Progenitor cell of endocrine pancreas (in vitro differentiated cells): ENCODE measurements at places on chromosomes 1 and 21.

- DNase-seq: no peak
- H3K36me3 ChIP-seq: no peaks in the 10 kb centered on the region
- H3K27me3 ChIP-seq: peaks cover 19% of the 10 kb centered on the region
- H3K4me1 ChIP-seq: peaks cover 13% of the 10 kb centered on the region
- H3K27ac ChIP-seq: no peak overlapping the region
- no peak overlapping the region for H3K4me3 ChIP-seq
Observed at GRCh38 chr1:11335417-11336056, 62.5 kb downstream of the UBIAD1 start.

DNA sequence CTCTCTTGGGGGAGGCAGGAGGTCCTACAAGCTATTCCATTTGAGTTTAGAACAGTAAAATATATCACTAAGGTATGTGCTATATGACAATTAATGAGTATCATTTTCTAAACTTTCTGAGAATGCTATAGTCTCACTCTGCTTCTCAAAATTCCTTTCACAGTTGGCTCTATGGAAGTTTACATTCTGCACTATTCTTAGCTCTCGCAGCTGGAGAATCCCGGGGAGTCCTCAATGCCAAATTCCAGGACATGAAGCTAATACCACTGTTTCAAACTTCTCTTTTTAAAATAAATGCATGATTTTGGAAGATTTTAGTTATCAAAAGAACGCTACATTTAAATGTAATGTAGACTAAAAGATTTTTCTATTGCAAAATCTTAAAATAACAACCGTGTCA is 22.4 kb upstream of the PALMD start:
- no peaks in the 10 kb centered on the region for H3K4me1 ChIP-seq
- H3K27me3 ChIP-seq: no peaks in the 10 kb centered on the region
- no peak overlapping the region for H3K27ac ChIP-seq
- DNase-seq: no peak

DNA sequence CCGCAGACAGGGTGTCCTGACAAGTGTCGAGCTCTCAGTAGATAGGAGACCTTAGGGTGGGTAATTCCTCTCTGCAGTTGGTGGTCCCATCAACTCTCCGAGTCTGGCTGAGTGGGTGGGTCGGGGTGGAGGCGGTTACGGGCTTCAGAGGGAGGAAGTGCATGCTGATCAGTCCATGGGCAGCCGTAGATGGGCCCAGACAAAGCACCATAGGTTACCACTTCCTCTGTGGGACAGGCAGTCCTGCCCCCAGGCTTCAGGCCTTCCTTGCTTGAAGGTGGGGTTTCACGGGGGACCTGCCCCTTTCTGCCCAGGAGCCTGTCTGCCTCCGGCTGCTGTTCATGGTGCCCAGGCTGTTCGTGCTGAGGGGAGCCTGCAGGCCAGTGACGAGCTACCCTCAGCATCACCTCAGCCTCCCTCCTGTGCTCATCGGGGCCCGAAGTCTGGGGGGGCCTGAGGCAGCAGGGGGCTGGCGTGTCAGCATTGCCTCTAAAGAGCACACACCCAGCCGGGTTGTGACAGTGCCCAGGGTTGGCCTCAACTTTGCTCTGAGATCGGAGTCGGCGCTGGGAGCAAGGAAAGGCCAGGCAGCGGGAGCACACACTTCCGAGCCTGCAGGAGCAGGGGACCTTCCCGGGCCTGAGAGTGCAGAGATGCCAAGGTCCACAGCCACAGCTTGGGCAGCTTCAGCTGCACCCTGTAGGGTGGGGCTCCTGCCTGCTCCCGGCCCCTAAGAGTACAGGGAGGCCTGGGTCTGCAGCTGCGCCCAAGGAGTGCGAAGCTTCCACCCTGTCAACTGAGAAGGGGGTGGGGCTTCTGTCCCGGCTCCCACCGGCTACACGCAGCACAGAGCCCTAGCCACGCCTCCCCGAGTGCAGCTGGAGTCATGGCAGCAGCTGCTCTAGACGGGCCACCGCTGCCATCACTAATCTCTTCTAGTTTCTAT is 225.4 kb upstream of the NRIP1 start:
- no peaks in the 10 kb centered on the region for H3K27me3 ChIP-seq
- no peaks in the 10 kb centered on the region for H3K36me3 ChIP-seq
- H3K4me3 ChIP-seq: peak overlapping the region; percentile 11
- peaks cover 24% of the 10 kb centered on the region for H3K4me1 ChIP-seq
- DNase-seq: peak; percentile 47

DNA sequence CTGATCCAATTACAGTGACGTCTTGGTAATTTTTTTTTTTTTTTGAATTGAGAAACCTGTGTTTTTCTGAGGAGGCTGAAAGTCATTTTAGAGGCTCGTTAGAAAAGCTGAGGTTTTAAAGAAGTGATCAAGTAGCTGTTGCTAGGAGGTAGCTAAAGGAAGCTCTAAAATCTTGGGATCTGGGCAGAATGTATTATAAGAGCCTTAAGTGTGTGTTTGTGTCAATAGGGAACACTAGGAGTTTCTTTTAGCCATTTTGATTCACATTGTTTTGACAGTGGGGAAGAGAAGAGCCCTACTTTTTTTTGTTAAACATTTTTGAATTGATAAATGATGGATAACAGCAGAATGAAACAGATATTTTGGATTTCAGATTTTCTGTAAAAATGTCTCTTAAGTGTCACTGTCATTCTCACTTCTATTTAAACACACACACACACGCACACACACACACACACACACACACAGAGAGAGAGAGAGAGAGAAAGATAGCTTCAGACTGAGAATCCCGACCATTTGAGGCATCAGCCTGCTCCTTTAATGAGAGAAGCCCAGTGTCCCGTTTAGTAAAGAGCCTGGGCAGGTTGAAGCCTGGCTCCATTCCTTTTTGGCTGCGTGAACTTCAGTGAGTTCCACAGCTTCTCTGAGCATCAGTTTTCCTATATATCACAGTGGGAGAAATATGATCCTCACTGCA is 79.1 kb upstream of the GPR88 start:
- H3K4me1 ChIP-seq: peaks cover 15% of the 10 kb centered on the region
- H3K27ac ChIP-seq: no peak overlapping the region
- no peak for DNase-seq
- no peaks in the 10 kb centered on the region for H3K27me3 ChIP-seq

GRCh38 chr1:161824618-161825017 is 58.5 kb downstream of the ATF6 start:
- no peaks in the 10 kb centered on the region for H3K4me1 ChIP-seq
- no peak overlapping the region for H3K27ac ChIP-seq
- no peaks in the 10 kb centered on the region for H3K27me3 ChIP-seq
- peaks cover 22% of the 10 kb centered on the region for H3K36me3 ChIP-seq
- no peak overlapping the region for H3K4me3 ChIP-seq
- no peak for DNase-seq

- DNase-seq: no peak
- H3K27ac ChIP-seq: no peak overlapping the region
- peaks cover 2% of the 10 kb centered on the region for H3K4me1 ChIP-seq
- no peaks in the 10 kb centered on the region for H3K36me3 ChIP-seq
Observed at GRCh38 chr1:228034954-228035837, 28.4 kb downstream of the WNT3A start.

GRCh38 chr1:22055463-22055862 is 3.0 kb downstream of the CDC42 start:
- peak overlapping the region; percentile 42 for H3K4me3 ChIP-seq
- H3K36me3 ChIP-seq: peaks cover 15% of the 10 kb centered on the region
- DNase-seq: no peak
- H3K4me1 ChIP-seq: peaks cover 19% of the 10 kb centered on the region
- H3K27ac ChIP-seq: peak overlapping the region; percentile 74

DNA sequence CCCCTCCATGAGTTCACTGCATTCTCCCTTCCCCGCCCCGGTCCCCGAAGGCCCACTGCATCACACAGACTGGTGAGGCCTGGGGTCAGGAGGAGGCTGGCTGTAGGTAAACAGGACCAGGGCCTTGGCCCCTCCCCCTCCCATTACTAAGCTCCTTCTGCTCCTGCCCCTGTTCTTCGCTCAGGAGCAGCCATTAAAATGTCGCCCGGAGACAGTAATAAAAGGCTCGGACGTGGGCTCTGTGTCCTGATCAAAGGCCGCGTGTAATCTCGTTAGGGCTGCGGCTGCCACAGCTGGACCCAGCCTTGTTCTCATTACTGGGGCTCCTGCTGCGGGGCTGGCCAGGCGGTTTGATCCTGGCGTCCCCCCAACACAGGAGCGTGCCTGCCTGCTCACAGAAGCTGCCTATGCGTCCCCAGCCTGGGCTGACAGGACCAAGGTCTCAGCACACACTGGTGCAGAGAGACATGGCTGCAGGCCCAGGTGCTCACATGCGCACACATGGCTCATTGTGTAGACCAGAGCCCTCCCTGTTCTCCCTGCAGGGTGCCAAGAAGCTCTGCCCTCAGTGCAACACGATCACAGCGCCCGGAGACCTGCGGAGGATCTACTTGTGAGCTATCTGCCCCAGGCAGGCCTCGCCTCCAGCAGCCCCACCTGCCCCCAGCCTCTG is 24.0 kb downstream of the TMEM53 start:
- no peak overlapping the region for H3K27ac ChIP-seq
- H3K4me1 ChIP-seq: peaks cover 6% of the 10 kb centered on the region
- H3K27me3 ChIP-seq: no peaks in the 10 kb centered on the region
- no peak for DNase-seq
- peaks cover 10% of the 10 kb centered on the region for H3K36me3 ChIP-seq

DNA sequence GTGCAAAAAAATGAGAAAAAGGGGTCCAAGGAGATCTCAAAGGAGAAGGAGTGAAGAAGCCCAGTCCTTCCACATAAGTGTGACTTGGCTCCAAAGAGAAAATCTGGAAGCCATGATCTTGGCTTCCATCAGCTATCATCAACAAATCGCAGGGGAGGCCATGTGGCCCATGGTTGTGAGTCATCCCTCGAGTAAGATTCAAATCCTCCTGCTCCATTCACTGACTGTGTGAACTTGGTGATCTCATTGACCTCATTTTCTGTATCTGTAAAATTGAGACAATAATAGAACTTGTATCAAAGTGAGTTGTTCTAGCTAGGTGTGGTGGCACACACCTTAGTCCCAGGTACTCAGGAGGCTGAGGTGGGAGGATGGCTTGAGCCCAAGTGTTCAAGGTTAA is 79.1 kb upstream of the OLIG2 start:
- no peak overlapping the region for H3K4me3 ChIP-seq
- H3K36me3 ChIP-seq: no peaks in the 10 kb centered on the region
- peaks cover 3% of the 10 kb centered on the region for H3K27me3 ChIP-seq
- no peak overlapping the region for H3K27ac ChIP-seq
- DNase-seq: no peak

- no peaks in the 10 kb centered on the region for H3K36me3 ChIP-seq
- H3K27me3 ChIP-seq: no peaks in the 10 kb centered on the region
- H3K27ac ChIP-seq: no peak overlapping the region
Observed at GRCh38 chr1:228152918-228153258, 3.2 kb downstream of the GJC2 start.

DNA sequence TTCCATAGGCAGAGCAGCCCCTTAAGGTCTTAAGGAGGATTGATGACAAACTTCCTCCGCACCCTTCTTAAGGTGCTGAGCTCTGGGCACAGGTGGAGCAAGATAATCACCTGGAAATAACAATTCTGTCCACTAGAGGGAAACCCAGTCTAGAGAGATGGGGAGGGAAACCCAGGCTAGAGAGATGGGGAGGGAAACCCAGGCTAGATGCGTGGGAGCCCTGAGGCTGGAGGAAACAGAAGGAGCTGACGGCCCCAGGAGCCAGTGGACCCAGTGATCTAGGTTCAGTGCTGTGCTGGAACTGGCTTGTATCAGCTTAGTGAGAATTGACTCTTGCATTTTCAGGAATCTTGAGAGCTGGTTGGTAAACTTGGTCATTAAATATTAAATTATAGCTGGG is 17.8 kb upstream of the MYCL start:
- peak; percentile 23 for DNase-seq
- H3K4me3 ChIP-seq: no peak overlapping the region
- H3K27me3 ChIP-seq: peaks cover 25% of the 10 kb centered on the region

- H3K27me3 ChIP-seq: peaks cover 19% of the 10 kb centered on the region
- H3K4me1 ChIP-seq: peaks cover 12% of the 10 kb centered on the region
- no peak for DNase-seq
- H3K4me3 ChIP-seq: no peak overlapping the region
- no peaks in the 10 kb centered on the region for H3K36me3 ChIP-seq
Observed at GRCh38 chr1:244180256-244180655, 129.2 kb downstream of the ZBTB18 start.

- no peak overlapping the region for H3K27ac ChIP-seq
- no peak for DNase-seq
- no peaks in the 10 kb centered on the region for H3K4me1 ChIP-seq
- no peaks in the 10 kb centered on the region for H3K36me3 ChIP-seq
Observed at GRCh38 chr1:203104789-203105390, 19.1 kb upstream of the MYOG start.

DNA sequence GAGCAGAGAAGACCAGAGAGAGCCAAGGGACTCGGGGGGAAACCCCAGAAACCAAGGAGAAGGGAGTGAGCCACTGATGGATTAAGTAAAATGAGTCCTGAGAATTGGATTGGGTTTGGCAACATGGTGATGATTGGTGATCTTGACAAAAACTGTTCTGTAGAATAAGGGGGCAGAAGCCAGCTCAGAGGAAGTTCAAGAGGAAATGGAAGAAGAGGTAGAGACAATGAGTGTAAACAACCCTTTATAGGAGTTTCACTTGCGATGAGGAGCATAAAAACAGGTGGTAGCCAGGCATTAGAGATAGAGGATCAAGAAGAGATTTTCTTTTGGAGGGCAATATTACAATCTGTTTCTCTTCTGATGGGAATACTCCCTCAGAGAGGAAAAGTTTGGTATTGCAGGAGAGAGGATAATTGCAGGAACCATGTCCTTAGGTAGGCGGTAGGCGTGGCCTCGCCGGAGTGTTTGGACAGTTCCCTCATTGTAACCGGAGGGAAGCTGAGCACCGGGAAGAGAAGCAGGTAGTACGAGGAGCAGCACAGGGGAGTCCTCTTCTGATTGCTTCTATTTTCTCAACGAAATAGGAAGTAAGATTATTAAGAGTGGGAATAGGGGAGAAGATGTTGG is 68.4 kb upstream of the TENT5C start:
- H3K27me3 ChIP-seq: no peaks in the 10 kb centered on the region
- peaks cover 3% of the 10 kb centered on the region for H3K4me1 ChIP-seq
- H3K36me3 ChIP-seq: no peaks in the 10 kb centered on the region
- H3K4me3 ChIP-seq: no peak overlapping the region
- no peak for DNase-seq
- H3K27ac ChIP-seq: no peak overlapping the region

DNA sequence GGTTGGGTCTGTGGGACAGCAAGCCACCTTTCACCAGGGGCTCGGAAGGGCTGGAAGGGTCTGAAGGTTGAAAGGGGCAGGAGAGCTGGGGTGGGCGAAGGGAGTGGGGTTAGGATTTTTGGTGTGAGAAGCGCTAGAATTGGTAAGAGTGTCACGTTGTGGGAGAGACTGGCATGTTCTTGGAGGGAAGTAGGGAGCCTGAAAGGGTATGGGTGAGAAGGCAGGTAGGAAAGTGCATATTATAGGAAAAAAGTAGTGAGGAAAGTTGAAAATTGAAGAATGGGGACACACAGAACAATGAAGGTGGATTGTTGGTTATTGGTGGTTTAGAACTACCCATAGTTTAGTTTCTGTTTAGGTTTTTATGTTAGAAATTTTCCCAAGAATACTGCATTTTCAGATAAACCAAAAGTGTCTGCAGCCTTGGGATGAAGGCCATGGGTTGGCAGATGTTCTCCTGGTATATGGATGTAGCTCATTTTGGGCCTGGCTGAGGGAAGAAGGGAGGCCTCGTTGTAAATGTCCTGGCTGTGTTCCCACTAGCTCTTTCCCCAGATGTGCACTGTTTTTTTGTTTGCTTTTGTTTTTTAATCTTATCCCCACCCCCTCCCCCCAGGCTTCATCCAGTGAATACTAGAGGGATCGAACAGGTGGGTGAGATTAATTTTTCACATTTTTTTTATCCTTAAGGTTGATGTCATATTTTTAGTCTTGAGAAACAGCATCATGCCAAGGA is 1.2 kb downstream of the LRRC42 start:
- H3K4me3 ChIP-seq: peak overlapping the region; percentile 86
- H3K27ac ChIP-seq: peak overlapping the region; percentile 15
- H3K27me3 ChIP-seq: no peaks in the 10 kb centered on the region
- peaks cover 34% of the 10 kb centered on the region for H3K4me1 ChIP-seq
- peaks cover 1% of the 10 kb centered on the region for H3K36me3 ChIP-seq
